ENCODE measurements at places on chromosomes 5 and 9.

- no peak for DNase-seq
Measured at GRCh38 chr5:58740956-58741355, 158.1 kb downstream of the RAB3C start.

DNA sequence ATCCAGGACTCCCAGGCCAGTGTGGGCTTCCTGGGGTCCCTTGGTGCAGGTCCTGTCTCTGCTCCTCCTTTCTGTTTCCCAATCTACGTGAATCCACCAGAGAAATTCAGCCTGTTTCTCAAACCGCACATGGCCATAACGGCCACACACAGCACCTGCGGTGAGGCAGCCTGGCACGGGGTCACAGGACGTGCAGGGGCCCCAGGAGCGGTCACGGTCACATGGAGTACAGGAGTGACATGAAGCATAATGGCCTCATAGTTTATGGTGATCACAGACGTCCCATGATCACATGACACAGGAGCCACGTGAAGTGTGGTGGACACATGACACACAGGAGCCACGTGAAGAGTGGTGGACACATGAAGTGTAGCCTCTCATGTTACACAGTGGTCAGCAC, 248.5 kb upstream of the IRX4 start:
- no peak for DNase-seq

- no peak for DNase-seq
Measured at GRCh38 chr9:115997923-115998322, 155.7 kb upstream of the PAPPA start.

DNA sequence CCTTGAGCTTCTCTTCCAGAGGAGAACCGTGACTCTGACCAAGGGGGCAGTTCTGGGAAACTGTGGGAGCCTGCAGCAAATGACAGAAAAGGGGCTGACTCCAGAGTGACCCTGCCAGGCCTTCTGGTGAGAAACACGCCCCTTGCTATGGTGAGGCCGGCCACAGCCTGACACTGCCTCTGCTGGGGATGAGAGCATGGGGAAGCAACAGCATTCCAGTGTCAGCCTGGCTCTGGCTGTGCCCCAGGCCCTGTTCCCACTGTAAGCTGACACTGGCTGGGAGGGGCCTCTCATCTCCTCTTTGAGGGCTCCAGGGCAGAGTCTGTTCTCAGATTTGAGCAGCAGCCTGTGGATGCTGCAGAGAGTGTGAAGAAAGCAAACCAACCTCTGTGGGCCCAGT, 180.0 kb upstream of the IL12B start:
- no peak for DNase-seq

DNA sequence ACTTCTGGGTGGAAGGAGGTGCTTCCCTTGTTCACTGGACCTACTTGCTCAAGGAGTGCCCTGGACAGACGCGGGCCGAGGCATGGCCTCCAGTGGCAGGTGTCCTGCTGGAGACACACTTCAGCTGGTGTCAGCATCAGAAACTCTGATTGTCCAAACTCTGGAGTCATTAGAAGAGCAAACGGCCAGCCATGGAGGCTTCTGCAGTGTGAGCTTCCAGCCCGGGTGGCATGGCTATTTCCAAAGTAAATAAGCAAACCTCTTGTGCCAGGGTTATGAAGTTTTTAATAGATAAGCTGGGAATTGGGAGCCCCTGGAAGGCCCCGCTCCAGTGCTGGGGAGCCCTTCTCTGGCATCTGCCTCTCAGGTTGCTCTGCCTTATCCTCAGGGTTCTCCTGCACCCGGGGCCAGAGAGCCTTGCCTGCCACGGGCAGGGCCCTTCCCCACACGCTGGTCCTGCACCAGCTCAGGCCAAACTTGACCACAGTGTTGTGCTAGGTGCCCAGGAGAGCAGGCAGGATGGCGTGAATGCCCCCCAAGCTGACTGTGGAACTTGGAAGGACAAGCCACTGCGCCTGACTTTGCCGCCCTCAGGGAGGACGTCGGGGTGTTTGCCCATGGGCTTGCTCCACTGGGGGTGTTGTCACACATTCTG, 285.6 kb downstream of the GADD45G start:
- no peak for DNase-seq

GRCh38 chr9:27472195-27472594, 51.9 kb upstream of the IFNK start:
- DNase-seq = no peak

GRCh38 chr5:177301503-177302165, 1.9 kb downstream of the RAB24 start:
- DNase-seq = no peak

GRCh38 chr5:52607227-52607824, 180.4 kb upstream of the ITGA1 start:
- no peak for DNase-seq

GRCh38 chr9:125325826-125326225, 64.2 kb downstream of the GAPVD1 start:
- no peak for DNase-seq

DNA sequence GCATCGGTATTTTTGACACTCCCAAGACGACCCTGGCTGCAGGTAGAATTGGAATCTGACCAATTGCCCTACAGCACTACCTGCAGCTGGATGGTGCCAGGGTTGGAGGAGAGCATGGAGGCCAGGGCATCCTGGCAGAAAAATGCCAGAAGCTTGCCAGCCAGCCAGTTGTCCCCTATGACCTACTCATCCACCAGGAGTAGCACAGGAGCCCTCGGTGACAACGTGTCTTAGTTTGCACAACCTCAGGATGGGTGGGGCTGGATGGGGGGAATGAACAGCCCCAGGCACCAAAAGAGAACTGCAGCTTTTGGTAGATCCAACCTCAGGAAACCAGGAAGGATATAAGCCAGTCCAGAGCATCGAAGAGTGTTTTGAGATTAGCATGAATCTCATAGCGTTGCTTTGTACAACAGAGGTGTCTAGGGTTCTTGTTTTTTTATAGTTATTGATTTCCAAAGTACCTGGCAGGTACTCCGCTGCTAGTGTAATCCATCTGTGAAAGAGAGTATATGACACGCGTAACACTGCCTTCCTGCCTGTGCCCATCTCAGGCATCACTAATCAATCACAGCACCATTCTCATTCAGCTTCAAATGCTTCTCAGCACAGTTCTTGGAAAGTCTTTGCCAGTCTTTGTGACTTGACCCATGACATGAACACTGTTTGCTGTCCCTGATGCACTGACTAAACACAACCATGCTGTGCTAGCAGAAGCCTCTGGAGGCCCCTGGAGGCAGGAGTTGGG, 36.7 kb upstream of the ASS1 start:
- no peak for DNase-seq

DNA sequence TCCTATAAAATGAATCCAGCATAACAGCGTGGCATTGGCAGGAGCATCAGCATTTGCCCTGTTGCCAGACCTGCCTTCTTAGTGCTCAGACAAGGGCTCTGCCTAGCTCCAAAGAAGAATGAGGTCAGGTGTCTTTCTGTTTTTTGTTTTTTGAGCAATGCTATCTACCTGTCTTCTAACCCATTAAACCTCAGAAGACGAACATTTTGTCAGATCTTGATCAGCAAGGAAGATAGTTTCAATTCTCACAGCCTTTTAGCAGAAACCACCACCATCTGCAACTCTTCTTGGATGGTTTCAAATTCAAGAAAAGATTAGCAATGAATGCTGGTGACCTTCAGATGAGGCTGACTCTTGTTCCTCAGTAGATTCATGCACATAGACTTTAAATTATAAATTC, 103.5 kb upstream of the IQGAP2 start:
- DNase-seq = no peak

- peak; percentile 97 for DNase-seq
Measured at GRCh38 chr5:169350759-169351240, 49.9 kb upstream of the SLIT3 start.

DNA sequence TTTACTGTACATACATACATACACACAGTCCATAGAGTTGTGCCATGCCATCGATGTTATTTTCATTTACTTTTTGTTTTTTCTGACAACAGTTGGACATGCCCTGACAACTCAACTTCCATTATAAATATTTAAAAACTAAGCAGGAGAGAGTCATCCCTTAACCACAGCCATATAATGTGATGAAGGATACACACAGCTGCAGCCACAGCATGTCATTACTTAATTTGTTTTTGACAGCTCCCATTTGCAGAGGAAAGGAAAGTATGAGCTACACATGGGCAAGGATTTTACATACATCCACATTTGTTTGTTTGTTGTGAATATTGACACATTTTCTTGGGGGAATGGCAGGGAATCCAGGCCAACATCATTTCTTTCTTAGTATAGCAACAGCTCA, 91.5 kb upstream of the TUT7 start:
- no peak for DNase-seq

DNA sequence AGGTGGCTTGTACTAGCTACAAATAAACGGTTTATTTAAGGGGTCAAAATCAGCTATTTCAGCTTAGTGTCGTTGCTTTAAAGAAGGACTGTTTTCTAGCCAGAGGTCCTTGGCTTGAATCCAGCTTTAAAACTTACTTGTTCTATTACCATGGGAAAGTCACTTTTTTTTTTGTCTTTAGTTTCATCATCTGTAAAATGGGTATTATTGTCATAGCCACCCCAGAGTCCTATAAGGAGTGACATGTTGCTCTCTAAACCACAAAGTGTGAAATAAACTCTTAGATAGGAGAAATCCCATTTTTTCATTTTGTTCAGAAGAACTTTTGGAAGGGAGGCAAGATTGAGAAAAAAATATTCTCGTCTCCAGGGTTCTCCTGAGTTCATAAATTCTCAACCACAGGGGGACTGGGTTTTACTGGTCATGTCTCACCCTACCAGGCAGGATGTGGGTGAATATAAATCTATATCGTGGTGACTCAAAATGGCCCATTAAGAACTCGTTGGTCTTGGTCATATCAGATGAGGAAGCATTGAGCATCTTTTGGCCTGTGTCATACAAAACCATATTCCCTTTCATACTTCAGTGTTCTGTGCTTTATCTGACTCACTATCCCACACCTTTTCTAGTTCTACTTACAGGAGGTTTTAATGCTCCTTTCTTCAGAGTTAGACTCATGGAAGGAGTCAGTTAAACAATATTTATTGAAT, 202.7 kb upstream of the NR3C1 start:
- DNase-seq = no peak

GRCh38 chr9:8610256-8610655, 810.7 kb upstream of the DMAC1 start:
- DNase-seq = no peak

- DNase-seq = no peak
Measured at GRCh38 chr5:157547941-157548512, 27.5 kb downstream of the ADAM19 start.

DNA sequence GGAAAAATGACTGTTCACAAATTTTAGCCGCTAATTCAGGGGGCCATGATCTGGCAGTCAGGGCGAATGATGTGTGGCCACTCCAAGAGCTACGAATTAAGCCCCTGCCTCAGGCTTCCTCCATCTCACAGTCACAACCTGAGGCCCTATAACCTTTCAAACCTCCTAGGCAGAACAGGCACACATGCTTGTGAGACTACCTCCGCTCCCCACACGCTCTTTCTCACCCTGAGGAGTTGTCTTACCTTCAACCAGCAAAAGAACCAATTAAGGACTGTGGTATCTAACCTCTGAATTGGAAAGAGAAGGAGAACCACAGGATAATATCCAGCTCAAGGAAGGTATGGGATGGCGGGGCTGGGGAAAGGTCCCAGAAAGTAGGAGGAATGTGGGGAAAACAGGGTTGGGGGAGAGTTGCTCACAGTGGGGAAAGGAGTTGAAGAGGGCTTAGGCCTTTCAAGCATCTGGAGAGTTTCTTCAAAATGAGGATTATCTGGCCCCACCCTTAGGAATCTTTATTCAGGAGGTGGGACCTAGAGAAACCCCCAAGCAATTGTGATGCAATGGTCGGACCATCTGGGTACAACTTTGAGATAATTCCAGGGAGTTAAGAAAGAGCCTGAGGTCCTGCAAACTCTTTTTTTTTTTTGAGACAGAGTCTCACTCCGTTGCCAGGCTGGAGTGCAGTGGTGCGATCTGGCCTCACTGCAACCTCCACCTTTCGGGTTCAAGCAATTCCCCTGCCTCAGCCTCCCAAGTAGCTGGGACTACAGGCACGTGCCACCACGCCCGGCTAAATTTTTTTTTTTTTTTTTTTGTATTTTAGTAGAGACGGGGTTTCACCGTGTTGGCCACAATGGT, 5.5 kb downstream of the PCDH1 start:
- DNase-seq = no peak

DNA sequence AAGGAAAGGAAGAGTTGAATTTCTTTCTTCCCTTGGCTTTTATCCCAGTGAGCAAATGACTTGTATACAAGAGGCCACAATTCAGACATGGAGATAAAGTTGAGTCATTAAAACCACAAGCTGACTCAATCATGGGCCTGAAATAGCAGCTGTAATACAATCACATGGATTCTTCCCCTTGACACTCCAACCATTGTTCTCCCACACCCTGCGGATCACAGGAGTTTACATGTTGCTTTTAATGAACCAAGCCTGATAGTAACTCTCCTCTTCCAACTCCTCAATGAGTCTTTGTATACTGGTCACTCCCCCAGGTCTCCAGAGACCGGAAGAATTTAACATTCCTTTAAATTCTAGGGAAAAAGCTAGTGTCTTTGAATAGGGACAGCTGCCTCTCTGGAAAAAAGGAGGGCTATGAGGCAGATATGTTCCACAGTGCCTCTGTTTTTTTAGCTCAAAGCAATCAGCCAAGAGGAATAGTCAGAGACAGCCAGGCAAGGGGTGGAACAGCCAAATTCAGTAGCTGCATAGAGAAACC, 32.4 kb downstream of the PCDHGC5 start:
- peak; percentile 98 for DNase-seq

GRCh38 chr9:78112406-78112805, 80.8 kb upstream of the GNAQ start:
- no peak for DNase-seq

DNA sequence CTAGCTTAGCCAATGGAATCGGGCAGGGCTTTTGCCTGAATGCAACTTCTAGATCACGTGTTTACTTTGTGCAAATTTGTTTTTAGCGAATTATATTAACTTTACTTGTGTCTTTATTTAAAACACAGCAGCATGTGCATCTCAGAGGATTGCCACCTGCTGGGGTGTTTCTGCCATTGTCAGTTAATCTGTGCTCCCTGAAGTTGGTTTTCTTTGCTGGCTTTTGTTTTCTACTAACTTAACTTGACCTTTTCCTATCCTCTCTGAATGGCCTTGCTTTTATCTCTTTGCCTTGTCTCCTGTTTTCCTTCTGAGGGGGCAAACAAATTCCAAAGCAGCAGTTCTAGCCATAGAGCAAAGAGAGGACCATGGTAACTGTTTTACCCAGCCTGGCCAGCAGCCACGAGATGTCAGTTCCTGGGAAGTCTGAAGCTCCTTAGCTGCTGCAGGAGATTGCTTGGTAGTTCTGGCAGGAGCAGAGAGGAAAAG, 67.6 kb downstream of the ARHGEF28 start:
- DNase-seq = no peak

All from epithelial cell of proximal tubule (primary cell).